NCI-H1417 (cell line): ENCODE measurements at places on chromosomes 2 and 18.

GRCh38 chr18:56962322-56962721, 184.6 kb upstream of the BOD1L2 start:
- DNase-seq, result peak; percentile 89

DNA sequence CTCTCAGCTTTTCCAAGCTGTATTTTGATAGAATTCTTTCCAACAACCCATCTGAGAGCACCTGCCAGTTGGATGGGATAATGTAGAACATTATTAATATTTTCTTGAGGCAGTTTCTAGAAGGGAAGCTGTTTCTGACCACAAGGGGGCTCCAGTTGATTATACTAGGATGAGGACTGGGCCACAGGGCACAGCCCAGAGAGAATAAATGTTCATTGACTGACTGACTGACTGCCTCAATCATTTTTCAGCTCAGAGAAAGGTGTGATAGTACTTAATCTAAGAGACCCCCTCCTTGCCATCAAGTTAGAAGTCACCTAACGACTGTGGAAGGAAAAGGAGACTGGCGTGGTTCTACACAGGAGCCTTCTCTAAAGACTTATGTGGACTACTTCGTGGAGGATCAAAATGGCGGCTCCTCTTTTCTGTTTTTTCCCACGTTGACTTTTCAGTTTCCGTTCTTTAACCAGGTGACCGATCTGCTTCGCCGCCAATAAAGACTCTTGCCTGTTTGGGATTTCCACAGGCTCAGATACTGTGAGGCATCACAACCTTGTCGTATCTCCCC, 31.9 kb upstream of the CREG2 start:
- peak; percentile 30 for DNase-seq

DNA sequence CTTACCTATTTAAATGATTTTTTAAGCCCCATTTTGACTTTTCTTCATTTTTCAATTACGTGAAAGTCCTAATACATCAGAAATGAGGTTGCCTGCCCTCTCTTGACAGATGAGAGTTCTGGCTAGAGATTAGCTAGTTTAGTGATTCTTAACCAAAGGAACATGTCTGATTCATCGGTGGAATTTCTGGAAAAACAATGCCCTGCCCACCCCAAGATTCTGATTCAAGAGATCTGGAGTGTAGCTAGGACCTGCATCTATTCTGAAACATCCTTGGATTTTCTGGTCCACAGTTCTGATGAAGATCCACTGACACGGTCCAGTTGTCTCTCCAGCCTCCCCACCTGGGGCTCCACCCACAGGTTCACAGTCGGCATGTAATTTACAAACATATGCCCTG, 111.2 kb downstream of the KLF7 start:
- DNase-seq, result no peak

DNA sequence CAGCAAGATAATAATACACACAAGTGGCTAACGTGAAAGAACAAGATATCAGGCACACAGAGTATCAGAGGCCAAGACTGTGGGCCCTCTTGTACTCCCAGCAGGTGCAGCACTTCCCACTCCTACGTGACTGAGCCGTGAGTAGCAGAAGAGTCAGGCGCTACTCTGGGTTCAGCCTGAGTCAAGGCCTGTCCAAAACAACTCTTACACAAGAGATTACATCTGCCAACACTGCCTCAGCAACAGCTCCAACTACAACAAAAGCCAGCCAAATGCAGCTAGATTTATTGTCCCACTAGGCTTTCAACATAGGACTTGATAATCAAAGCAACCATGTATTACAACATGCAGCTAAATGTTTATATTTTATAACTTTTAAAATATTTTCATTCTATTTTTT, 56.2 kb downstream of the ITSN2 start:
- peak; percentile 9 for DNase-seq

DNA sequence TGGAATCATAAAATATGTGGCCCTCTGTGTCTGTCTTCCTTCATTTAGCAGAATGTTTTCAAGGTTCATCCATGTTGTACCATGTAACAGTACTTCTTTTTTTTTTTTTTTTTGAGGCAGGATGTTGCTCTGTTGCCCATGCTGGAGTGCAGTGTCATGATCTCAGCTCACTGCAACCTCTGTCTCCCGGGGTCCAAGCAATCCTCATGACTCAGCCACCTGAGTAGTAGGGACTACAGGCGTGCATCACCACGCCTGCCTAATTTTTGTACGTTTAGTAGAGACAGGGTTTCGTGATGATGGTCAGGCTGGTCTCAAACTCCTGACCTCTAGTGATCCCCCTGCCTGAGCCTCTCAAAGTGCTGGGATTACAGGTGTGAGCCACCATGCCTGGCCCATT, 31.2 kb downstream of the RAB1A start:
- no peak for DNase-seq

DNA sequence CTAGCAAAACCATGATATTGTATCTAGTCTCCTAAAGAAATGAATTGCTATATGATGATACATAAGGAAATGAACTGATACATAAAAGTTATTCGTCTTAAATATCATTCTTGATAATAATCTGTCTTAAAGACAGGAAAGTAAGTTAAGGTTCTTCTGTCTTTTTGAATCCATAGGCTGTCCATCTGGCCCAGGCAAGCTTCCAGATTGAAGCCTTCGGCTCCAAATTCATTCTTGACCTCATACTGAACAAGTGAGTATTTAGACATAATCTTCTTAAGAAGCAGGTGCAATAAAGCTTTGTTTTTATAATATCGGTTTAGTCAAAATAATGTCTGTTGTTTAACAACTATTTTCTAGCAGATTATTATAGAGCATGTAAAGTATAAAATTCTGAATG, 37.7 kb downstream of the ADAM23 start:
- DNase-seq, result no peak

GRCh38 chr2:48398285-48399002, 131.5 kb upstream of the STON1 start:
- DNase-seq, result peak; percentile 96
